Activated CD4-positive, CD25-positive, alpha-beta regulatory T cell (primary cell): ENCODE measurements at places on chromosomes 5 and 9.

DNA sequence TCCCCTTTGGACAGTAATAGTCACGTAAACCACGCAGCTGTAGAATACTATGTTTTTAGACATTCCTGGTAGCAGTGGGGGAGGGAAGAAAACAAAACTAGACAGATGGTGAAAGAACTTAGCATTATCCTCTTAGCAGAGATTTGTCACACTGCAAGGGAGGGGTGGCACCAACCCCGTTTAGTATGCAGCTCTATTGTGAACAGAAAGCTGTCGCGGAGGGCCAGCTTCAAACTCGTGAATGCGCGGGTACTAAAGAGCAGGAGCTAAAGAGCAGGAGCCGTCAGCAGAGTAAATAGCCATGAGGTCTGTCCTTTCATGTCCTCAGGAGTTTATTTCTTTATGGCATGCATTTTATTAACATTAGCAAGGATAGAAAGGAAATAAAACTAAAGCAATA, 141.9 kb upstream of the SLC12A2 start:
- no peak for DNase-seq

DNA sequence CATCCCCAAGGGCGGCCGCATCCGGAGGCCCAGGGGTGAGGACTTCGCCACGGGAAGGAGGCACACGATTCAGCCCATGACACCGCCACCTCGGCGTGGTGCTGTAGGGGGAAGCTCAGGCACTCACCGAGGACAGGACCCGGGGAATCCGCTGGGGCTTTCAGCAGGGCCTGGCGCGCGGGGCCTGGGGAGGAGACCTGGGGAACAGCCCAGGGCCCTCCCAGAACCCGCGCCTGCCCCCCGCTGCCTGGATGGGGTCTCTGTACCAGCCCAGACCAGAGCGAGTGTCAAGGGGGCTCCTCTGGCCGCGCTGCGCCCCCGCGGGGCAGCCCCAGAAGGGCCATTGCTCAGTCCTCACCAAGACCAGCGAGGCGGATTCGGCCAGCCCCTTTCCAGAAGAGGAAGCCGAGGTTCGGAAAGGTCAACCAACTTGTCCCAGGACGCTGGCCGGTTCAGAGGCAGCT, 12.8 kb downstream of the COL23A1 start:
- DNase-seq, result no peak

- no peak for DNase-seq
These were observed 9.3 kb upstream of the SPATA24 start for GRCh38 chr5:139413153-139413552.

DNA sequence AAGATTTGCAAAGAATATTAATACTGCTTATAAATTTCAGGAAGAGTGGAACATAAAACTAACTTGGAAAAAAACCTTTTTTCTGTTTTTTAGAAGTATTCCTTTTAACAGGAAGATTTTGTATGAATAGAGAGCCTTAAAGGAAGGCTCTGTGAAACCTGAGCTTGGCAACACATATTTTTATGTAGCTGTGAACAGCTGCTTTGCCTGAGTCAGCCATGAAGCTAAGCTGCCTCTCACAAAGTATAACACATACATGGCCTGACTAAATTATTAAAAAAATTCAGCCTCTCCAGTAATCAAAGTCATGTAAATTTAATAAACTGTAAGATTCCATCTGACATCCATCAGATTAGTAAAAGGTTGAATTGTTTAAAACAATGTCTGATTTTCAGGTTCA, 547.5 kb downstream of the ELAVL2 start:
- no peak for DNase-seq

DNA sequence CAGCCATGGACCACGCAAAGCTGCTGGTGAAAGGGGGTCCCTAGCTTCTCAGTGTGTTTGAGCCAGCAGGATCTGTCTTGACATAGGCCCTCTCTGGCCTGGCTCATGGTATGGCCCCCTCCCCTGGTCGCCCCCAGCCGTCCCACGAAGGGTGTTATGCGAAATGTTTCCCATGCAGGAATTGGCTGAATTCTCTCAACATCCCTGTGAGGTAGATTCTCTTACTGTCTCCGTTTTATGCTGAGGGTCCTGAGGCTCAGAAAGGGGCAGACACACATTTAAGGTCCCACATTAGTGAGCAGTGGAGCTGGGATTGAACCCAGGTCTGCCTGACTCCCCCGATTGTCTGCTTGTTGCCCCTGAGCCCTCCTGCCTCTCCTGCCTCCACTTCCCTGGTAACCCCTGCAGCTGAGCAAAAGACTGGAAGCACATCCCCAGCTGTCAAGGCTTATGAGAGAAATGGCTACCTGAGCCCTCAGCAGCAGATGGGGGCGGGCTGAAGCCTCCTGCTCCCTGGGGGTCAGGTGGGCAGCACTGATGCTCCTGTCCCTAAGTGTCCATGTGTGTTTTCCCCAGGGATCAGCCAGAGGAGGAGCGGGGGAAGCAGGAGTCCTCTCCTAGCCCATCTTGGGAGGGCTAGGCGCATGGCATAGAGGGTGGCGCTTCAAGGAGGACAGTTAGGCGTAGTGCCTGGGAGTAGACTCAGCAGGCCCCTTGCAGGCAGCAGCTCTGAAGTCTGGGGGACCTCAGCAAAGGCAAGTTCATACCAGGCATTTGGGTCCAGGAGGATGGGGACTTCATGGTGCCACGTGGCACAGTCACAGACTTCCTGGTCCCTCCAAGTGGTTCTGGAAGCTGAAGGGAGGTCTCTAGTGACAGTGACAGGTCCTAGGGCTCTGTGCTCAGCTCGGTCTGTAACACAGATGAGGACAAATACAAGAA, 49.0 kb upstream of the GARNL3 start:
- DNase-seq, result no peak

DNA sequence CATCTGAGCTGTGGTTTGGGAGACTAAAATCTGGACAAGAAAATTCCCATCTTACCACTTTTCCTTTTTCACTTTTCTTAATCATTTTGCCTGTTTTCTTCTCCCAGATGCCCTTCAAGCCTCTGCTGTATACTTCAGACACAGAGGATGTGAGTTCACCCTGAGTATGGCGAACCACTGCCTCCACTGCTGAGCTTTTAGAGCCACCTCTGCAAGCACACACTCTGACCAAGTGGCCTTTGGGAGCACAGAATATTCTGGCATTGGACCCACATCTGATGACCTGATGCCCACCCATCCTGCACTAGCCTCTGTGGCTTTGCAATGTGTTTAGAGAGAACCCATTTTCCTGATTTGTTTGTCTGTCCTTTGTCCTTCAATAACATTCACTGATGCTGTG, 32.5 kb downstream of the TERT start:
- DNase-seq, result no peak

- no peak for DNase-seq
These were observed 52.4 kb downstream of the MRPS27 start for GRCh38 chr5:72267685-72268084.

- no peak for DNase-seq
These were observed 80.9 kb downstream of the PPP2R2B start for GRCh38 chr5:146797658-146798057.

DNA sequence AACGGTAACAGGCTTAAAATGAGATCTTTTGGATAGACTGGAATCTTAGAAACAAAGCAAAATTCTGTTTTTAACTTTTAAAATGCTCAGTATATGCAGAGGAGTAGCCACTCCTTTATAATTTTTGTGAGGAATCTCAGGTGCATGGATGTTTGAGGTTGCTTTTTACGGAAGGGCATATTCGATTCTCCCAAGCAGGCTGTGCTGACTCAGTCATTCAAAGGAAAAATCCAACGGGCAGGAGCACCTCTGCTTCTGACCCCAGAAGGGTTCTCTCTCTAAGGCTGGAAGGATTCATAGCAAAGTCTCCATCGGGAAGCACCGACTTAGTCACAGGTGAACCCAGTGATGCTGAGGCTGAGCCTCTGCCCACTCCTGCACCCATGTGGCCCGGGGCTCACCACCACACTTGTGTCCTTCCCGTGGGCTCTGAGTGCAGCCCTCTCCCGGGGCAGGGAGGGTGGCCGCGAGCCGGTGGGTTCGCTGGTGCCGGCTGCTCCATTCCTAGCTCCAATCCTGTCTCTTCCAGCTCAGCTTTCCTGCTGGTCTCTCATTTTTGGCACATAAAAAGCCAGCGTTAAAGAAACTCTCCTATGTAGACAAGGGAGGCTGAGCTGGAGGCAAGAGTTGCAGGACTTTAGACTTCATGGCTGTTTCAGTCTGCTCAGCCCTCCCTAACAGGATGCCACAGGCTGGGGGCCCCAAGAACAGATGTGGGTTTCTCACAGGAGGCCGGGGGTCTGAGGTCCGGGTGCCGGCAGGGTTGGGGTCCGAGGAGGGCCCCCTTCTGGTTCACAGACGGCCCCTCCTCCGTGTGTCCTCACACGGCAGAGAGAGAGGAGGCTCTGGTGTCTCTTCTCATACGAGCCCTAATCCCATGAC, 135.6 kb upstream of the LPCAT1 start:
- DNase-seq, result no peak

GRCh38 chr9:116162241-116162781, 8.7 kb downstream of the PAPPA start:
- no peak for DNase-seq

- DNase-seq, result no peak
These were observed 279.8 kb upstream of the POU5F2 start for GRCh38 chr5:94021246-94021645.
